ENCODE measurements at places on chromosomes 7 and 10.

DNA sequence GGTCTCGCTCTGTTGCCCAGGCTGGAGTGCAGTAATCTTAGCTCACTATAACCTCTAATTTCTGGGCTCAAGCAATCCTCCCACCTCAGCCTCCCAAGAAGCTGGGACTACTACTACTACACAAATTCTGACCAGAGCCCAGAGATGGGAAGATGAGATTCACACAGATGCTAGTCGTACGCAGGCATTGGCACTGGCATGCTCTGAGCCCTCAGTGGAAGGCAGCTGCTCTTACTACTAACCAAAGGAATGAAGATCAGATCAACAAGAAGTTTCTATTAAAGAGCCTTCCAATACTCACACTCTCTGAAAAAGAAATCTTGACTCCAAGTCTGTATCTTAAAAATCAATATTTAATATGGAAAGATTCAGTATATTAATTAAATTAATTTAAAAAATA is 10.7 kb downstream of the GDF2 start:
- no peak for DNase-seq

DNA sequence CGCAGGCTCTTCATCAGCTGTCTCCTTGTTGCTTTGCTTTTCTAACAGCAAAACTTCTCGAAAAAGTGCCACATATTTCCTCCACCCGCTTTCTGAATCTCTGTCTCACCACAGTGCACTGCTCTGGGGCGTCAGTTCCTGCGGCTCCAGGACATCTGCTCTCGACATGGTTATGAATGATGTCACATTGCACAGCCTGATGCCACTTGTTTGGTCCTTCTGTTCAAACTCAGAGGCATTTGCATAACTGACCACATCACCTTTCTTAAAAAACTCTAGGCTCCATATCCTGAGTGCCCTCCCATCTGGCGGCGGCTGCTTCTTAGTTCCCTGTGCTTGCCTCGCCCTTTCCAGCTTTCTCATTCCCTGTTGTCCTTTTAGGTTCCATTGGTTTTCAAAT is 469.3 kb upstream of the COBL start:
- no peak for DNase-seq

- no peak for DNase-seq
Observed at GRCh38 chr7:23167691-23168090, 14.2 kb upstream of the NUP42 start.

- no peak for DNase-seq
Observed at GRCh38 chr10:113274176-113274829, 278.6 kb upstream of the HABP2 start.

GRCh38 chr10:119598397-119598796 is 1.6 kb upstream of the TIAL1 start:
- no peak for DNase-seq

- DNase-seq, result no peak
Observed at GRCh38 chr7:82678259-82678658, 234.7 kb upstream of the CACNA2D1 start.

DNA sequence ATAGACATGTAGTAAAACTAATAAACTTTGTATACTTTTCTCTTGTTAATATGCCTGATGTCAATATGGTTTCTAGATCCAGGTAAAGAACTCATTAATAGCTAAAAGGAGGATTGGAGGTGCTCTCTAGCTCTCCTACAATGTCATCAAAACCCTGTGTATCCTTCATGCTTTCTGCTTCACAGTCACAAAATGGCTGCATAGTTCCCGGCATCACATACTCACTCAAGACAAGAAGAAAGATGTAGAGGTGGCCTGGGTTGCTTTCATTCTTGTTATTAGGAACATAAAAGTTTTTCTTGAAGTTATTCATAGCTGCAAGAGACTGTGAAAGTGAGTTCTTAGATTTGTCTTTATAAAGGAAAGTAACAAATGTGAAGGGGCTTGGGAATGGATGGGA is 149.7 kb upstream of the EEPD1 start:
- no peak for DNase-seq

DNA sequence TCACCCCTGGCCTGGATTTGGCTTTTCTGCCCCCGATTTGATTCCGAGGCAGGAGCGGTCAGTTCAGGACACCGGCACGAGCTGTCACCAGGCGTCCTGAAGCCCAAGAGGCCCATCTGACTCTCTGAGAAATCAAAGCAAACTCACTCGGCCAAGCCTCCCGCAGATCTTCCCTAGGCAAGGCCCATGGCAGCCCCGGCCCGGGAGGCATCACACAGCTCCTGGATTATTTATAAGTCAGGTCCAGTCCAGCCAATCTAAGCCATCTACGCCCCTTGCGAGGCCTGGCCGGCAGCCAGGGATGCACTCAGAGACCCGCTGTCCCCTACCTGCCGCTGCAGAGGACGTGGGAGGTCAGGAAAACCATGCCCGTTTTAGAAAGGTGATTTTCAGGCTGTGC is 87.3 kb upstream of the DIP2C start:
- DNase-seq, result no peak

DNA sequence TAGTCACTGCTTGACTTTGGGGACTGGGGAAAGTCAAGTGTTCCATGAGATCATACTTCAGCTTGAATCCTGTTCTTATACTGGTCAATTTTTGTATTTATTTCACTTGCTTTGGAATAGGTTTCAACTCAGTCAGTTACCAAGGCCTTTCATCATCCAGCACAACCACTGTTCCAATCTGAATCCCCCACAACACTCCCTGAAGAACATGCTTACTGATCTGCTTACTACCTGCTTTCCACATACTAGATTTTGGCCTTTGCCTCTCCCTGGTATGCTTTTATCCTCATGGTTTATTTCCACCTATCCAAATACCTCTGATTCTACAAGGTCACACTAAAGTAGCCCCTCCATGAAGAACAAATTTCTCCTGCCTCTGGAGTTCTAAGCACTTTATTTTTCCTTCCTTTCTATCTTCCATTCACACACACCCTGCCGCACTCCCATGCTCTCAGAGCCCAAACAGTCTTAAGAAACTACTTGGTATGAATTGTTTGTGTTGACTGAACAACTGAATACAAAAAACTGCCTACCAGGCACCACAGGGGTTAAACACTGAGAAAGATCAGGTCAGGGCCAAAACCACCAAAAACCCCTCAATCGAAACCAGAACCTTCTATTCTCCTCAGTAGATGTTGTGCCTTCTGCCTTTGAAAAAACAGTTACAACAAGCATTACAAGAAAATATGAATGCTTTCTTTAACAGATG is 178.1 kb downstream of the AVL9 start:
- no peak for DNase-seq

- DNase-seq, result no peak
Observed at GRCh38 chr10:78274491-78274890, 240.8 kb downstream of the RPS24 start.
